ENCODE measurements at places on chromosomes 1 and 21.

GRCh38 chr1:228743405-228743804 lies 8.1 kb downstream of the RHOU start:
- no peak for DNase-seq

- no peak for DNase-seq
These were observed 14.0 kb downstream of the F3 start for GRCh38 chr1:94527447-94528031.

DNA sequence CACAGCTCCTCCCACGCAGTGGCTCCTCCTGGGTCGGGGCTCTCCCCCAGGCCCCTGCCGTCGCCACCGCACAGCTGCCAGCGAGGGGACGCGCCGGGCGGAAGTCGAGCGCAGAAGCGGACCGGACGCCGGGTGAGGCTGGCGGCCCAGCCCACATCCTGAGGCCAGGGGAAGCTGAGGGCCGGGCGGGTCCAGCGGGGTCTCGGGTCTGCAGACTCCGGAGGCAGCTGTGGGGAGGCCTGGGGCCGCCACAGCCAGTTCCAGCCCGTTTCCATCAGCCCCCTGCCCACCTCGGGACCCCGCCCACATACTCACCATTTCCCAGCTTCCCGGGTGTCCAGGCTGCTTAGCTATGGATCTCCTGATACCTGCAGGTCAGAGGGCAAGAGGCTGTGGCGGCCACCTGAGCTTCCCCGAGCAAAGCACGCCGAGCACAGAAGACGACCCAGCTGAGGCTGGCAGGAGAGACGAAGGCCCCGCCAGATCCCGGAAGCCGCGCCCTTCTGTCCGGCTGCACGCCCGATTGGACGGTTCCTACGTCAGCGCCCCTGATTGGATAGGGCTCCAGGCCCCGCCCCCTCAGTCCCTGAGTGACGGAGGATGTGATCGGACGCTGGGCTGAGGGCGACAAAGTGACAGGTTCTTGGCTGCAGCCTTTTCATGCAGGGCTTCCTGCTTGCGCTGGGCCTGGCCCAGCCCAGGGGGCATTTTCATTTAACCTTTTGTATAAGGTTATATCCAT lies 38.7 kb upstream of the ZNF124 start:
- DNase-seq = peak; percentile 97

GRCh38 chr1:106360252-106360651 lies 696.2 kb upstream of the PRMT6 start:
- no peak for DNase-seq

DNA sequence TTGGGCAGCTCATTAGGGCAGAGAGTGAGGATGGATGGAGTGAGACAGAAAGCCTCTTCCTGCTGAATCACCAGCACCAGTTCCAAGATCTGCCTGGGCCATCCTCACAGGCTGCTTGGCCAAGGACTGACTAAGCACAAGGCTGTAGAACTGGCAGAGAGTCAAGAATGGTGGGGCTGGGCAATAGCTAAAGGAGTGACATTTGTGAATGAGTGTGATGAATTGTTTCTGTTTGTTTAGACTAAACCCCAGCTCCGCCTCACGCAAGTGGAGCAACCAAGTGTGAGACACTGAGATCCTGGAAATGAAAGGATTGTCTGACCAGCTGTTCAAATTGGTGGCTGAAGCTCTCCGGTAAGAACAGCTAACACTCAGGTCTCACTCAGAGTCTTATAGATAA lies 38.6 kb downstream of the BRINP2 start:
- DNase-seq = peak; percentile 63

GRCh38 chr1:84624876-84625275 lies 50.6 kb upstream of the CTBS start:
- no peak for DNase-seq

- DNase-seq = no peak
These were observed 15.3 kb downstream of the ACOT7 start for GRCh38 chr1:6378096-6378746.

DNA sequence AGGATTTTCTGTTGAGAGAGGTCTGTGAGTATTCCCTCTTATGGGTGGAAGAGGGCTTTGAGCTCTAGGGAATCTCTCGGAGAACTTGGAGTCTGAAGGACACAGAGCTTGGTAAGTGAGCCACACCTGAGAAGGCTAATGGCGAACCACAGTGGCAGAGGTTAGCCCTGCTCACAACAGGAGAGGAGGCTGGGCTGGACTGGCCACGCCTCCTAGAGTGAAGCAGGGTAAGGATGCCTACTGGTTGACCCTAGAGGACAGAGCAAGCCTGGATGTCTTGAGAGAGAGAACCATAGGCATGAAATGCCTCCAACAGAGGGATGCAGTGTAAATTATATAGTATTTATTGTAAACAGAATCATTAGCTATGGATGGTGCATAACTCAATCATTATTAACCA lies 232.6 kb downstream of the PCP4 start:
- DNase-seq = no peak

DNA sequence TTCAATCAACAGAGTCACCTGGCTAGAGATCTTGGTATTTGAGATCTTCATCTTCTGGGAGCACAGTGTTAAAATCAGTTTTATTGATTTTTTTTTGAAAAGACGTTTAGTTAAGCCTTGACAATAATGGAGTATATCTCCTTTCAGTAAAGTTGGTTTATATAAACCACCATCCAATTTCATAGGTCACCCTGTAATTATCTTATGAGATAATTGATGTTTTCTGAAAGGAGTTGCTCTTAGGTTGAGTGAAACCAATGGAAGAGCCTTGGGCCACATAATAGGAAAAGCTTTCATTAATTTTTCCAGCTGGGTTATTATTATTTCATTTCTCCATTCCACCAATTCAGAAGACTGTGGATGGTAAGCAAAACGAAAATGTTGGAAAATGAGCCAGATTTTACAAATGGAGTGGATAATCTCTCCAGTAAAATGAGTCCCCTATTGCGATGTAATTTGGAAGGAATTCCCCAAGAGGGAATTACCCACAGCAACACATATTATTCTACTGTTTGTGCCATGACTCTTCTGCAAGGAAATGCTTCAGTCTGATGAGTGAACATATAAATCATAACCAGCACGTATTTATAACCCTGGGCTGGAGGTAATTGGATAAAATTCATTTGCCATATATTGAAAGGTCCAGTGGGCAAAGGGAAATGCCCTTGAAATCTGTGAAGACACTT lies 46.2 kb upstream of the TINAGL1 start:
- no peak for DNase-seq

Data from femur (tissue), 1 donor.